ENCODE measurements at places on chromosomes 2 and 18. TPM values are rescaled to one million over a fixed set of nuclear protein-coding genes. Genes with fewer than 3 reads are reported as not detected.

- H3K4me1 ChIP-seq = no peaks in the 10 kb centered on the region
- no peaks in the 10 kb centered on the region for H3K27me3 ChIP-seq
- H3K27ac ChIP-seq = no peak overlapping the region
These were observed 53.6 kb downstream of the POLE4 start for GRCh38 chr2:75012080-75012479.

GRCh38 chr2:69170661-69171060 is 157.7 kb downstream of the ANTXR1 start:
- no peaks in the 10 kb centered on the region for H3K27me3 ChIP-seq
- H3K4me3 ChIP-seq = no peak overlapping the region
- peaks cover 16% of the 10 kb centered on the region for H3K36me3 ChIP-seq
- H3K4me1 ChIP-seq = peaks cover 51% of the 10 kb centered on the region
- no peak for DNase-seq

- no peak overlapping the region for H3K27ac ChIP-seq
- H3K27me3 ChIP-seq = no peaks in the 10 kb centered on the region
- no peaks in the 10 kb centered on the region for H3K36me3 ChIP-seq
These were observed 156.1 kb upstream of the ID2 start for GRCh38 chr2:8525582-8526402.

DNA sequence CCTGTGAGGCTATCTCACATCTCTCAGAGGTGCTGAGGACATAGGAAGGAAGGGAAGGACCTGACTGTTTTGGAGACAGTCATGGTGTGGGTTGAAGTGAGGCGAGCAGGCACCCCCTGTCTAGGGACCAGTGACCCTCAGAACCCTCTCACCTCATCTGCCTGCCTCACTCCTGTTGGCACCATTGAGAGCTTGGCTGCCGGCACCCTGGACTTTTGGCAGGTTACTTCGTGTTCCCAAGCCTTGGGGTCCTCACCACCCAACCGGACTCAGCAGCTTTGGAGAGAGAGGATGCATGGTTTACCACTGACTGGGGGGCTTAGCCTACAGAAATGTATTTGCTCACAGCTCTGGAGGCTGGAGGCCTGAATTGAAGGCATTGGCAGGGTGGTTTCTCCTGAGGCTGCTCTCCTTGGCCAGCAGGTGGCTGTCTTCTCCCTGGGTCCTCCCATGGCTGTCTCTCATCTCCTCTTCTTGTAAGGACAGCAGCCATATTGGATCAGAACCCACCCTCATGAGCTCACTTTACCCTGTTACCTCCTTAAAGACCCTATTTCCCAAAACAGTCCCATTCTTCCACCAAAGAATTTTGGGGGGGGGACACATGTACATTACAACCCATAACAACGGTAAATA is 142.0 kb downstream of the TSN start:
- no peak overlapping the region for H3K4me3 ChIP-seq
- peak; percentile 71 for DNase-seq
- no peaks in the 10 kb centered on the region for H3K36me3 ChIP-seq

GRCh38 chr2:105403783-105404698 is 5.2 kb upstream of the FHL2 start:
- H3K27ac ChIP-seq = peak overlapping the region; percentile 95
- no peaks in the 10 kb centered on the region for H3K36me3 ChIP-seq
- peaks cover 42% of the 10 kb centered on the region for H3K4me1 ChIP-seq
- DNase-seq = peak; percentile 96
- H3K4me3 ChIP-seq = peak overlapping the region; percentile 49
- no peaks in the 10 kb centered on the region for H3K27me3 ChIP-seq

DNA sequence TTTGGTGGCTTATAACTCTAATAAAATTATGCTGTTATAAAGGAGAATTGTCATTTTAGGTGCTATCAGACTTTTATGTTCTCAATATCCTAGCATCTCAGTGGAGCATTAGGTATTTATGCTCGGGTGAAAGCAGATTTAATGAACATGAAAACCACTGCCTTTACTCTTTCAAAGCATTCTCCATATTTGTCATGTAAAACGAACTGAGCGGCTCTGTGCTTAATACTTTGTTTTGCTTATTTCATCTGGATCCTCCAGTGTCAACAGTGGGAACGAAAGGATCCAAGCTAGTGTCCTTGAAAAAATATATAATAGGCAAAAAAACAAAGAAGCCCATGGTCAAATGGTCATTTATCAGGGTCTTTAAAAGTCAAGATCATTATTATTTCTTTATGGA is 53.5 kb downstream of the THSD7B start:
- H3K4me3 ChIP-seq = no peak overlapping the region
- H3K36me3 ChIP-seq = no peaks in the 10 kb centered on the region
- no peaks in the 10 kb centered on the region for H3K27me3 ChIP-seq

GRCh38 chr18:36629138-36629530 is 199.7 kb downstream of the TPGS2 start:
- H3K4me3 ChIP-seq = peak overlapping the region; percentile 48
- peaks cover 17% of the 10 kb centered on the region for H3K4me1 ChIP-seq

The SP140 gene
- total RNA-seq = not detected

- no peak overlapping the region for H3K27ac ChIP-seq
- H3K4me3 ChIP-seq = no peak overlapping the region
- no peaks in the 10 kb centered on the region for H3K27me3 ChIP-seq
These were observed 34.9 kb downstream of the NOL4 start for GRCh38 chr18:34189656-34190435.

- no peaks in the 10 kb centered on the region for H3K36me3 ChIP-seq
- H3K4me1 ChIP-seq = peaks cover 12% of the 10 kb centered on the region
- no peak overlapping the region for H3K27ac ChIP-seq
These were observed 60.1 kb downstream of the ITGB6 start for GRCh38 chr2:160139991-160140390.

DNA sequence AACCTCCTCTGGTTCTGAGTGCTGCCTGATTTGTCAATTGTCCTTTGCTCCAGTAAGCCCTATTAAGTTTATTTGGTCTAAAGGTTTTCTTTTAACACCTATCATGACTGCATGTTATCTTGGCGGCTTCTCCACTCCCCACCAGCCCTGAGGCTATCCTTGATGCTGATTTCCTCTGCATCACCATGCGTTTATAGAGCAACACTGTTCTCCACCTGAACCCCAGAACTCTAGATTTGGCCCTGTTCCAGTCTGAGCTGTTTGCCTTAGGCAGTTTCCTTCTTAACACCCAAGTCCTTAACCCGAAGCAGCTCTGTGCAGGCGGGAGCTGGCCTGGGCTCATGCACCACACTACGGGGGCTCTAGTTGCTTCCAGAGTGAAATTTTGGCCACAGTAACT is 98.2 kb upstream of the NPAS2 start:
- no peak overlapping the region for H3K4me3 ChIP-seq
- DNase-seq = no peak
- no peak overlapping the region for H3K27ac ChIP-seq
- no peaks in the 10 kb centered on the region for H3K36me3 ChIP-seq
- no peaks in the 10 kb centered on the region for H3K4me1 ChIP-seq
- H3K27me3 ChIP-seq = peaks cover 63% of the 10 kb centered on the region

GRCh38 chr2:54106631-54107454 is 8.6 kb upstream of the ACYP2 start:
- peaks cover 9% of the 10 kb centered on the region for H3K4me1 ChIP-seq
- H3K27ac ChIP-seq = no peak overlapping the region
- peak; percentile 80 for DNase-seq

The ITGB6 gene
- not detected for total RNA-seq

The KIF5C gene
- total RNA-seq = 0.13 TPM

GRCh38 chr2:120809151-120809550 is 73.5 kb downstream of the GLI2 start:
- no peak overlapping the region for H3K27ac ChIP-seq
- no peak for DNase-seq
- peaks cover 3% of the 10 kb centered on the region for H3K36me3 ChIP-seq
- no peaks in the 10 kb centered on the region for H3K4me1 ChIP-seq
- H3K4me3 ChIP-seq = no peak overlapping the region
- H3K27me3 ChIP-seq = no peaks in the 10 kb centered on the region

DNA sequence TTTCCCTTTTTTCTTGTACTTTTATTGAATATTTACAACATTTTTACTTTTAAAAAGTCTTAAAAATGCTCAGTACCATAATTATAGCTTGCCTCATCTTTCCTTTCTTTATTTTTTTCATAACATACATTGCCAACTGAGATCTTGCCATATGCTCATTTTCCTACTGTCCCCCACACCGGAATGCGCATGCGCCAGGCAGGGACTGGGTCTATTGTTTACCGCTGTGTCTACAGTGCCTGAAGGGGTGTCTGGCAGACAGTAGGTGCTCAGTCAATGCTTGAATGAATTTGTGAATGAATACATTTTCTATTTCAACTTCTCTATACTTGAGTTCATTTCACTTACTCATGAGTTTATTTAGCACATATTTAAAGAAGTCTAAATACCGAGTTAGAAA is 158.0 kb downstream of the CYP26B1 start:
- no peak overlapping the region for H3K27ac ChIP-seq
- no peak overlapping the region for H3K4me3 ChIP-seq
- no peaks in the 10 kb centered on the region for H3K36me3 ChIP-seq
- no peaks in the 10 kb centered on the region for H3K4me1 ChIP-seq
- no peaks in the 10 kb centered on the region for H3K27me3 ChIP-seq

- no peaks in the 10 kb centered on the region for H3K27me3 ChIP-seq
- DNase-seq = no peak
- no peaks in the 10 kb centered on the region for H3K36me3 ChIP-seq
- H3K4me3 ChIP-seq = no peak overlapping the region
- no peak overlapping the region for H3K27ac ChIP-seq
These were observed 136.1 kb upstream of the NRP2 start for GRCh38 chr2:205545971-205546816.

DNA sequence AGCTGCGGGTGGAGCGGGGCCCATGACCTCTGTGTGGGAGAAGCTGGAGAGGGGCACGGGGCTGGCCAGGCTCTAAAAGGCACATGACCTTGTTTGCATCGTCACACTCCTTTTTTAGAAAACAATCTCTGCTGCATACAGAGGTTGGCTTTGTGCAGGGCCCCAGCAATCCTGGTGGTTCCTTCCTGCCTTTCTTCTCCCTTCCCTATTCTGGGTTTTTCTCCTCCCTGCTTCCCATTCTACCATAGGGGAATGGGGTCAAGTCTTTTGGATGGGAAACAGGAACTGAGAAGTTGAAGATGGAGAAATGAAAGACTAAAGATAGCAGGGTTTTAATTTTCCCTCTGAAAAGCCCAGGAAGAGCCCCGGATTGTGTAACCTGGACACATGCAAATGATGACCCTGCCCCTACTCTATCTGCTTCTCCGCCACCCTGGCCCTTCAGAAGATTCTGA is 53.9 kb downstream of the ASAP2 start:
- no peak overlapping the region for H3K4me3 ChIP-seq
- no peak for DNase-seq
- H3K27me3 ChIP-seq = no peaks in the 10 kb centered on the region
- peaks cover 93% of the 10 kb centered on the region for H3K4me1 ChIP-seq

DNA sequence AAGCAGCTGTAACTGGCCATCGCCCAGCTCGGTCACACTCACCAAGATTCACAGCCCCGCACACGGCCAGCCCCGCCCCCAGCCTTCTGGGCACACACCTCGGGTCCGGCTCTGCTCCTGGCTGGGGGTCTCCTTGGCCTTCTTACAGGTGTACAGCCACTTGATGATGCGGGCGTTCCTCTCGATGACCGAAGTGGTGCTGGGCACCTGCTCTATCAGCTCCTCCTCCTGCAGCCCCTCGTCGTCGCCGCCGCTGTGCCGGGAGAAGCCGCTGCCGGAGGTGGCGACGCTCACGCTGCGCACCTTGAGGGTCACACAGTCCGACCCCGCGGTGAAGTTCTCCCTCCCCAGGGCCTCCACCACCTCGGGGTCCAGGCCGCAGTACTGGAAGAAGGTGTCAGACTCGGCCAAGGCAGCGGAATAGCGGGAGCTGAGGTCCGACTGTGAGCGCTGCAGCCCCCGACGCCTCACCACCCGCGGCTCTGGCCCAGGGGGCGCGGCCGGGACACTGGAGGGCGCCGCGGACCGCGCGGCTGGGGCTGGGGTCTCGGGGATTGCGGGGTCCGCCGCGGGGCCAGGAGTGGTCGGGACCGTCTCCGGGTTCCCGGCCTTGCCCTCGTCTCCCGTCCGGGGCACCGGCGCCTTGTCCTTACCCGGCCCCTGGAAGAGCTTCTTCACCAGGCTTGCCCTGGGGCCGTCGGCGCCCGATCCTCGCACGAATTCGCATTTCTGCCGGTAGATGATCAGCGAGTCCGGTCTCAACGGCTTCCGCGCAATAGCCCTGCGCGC is 769 bp downstream of the FAM110C start:
- no peak for DNase-seq
- no peaks in the 10 kb centered on the region for H3K4me1 ChIP-seq
- no peaks in the 10 kb centered on the region for H3K36me3 ChIP-seq
- H3K27me3 ChIP-seq = peaks cover 10% of the 10 kb centered on the region
- no peak overlapping the region for H3K4me3 ChIP-seq

DNA sequence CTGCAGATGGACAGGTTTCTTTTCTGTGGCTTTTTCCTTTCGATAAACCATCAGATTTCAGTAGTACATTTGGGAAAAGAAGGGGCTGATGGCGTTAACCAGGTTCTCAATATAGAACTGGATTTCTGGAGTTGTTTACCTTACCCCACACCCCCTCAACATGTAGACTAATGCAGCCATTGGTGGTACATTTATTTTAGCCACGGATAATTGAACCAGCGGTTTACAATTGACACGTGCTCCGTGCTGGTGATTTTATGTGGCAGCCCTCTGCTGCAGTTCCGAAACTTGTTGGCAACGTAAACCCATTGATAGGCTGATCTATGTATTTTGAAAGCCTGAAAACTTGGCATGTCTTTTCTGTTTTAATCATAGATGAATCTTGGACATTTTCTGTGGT is 5.4 kb downstream of the SOX11 start:
- no peaks in the 10 kb centered on the region for H3K4me1 ChIP-seq
- H3K27me3 ChIP-seq = peaks cover 34% of the 10 kb centered on the region
- no peaks in the 10 kb centered on the region for H3K36me3 ChIP-seq
- no peak overlapping the region for H3K4me3 ChIP-seq
- H3K27ac ChIP-seq = no peak overlapping the region

The RND3 gene
- total RNA-seq = 271 TPM

DNA sequence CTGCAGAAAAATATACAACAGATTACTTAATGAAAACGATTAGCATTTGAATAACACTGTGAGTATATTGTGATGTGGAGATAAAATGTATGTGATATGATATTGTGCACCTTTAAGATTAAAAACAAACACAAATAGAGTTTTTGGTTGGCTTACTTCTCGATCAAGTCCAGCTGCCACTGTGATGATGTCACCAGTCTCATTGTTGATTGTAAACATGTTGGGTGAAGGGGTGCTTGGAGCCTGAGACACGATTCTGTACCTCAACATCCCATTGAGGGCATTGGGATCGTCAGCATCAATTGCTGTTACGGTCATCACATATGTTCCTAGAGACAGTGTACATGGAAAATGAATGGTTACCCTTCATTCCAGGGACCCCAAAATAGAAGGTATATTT is 174.1 kb downstream of the CDH2 start:
- no peak overlapping the region for H3K4me3 ChIP-seq
- H3K27ac ChIP-seq = 0 out of 2 replicates have a peak overlapping the region, but pooled peaks have one; percentile 30
- peak; percentile 17 for DNase-seq
- no peaks in the 10 kb centered on the region for H3K27me3 ChIP-seq

The ALLC gene
- total RNA-seq = not detected

DNA sequence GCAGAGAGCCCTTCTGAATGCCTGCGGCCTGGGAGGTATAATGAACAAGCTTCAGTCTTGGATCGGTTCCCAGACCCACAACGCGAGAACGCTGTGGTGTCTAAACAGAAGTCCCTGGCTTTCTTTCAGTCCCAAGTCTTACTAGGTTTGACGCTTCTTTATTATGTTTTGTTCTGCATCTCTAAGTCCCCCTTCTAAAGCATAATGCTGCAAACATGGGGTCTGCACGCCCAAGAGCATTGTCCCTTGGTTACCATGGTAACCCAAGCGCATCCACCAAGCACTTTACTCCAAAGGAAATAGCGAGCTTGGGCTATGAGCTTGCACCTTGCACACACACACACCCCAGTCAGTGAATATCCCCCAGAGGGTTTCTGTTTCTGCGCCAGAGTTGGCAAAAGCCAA is 193.7 kb downstream of the INO80D start:
- H3K4me3 ChIP-seq = no peak overlapping the region
- peaks cover 8% of the 10 kb centered on the region for H3K27me3 ChIP-seq
- no peak overlapping the region for H3K27ac ChIP-seq
- DNase-seq = peak; percentile 36
- H3K36me3 ChIP-seq = no peaks in the 10 kb centered on the region

The CCDC138 gene
- 4.1 TPM for total RNA-seq

The SERPINB12 gene
- total RNA-seq = not detected
